GM04503 (cell line): ENCODE measurements at places on chromosomes 6 and 20.

GRCh38 chr6:145761584-145761983, 26.3 kb upstream of the EPM2A start:
- no peak for DNase-seq

DNA sequence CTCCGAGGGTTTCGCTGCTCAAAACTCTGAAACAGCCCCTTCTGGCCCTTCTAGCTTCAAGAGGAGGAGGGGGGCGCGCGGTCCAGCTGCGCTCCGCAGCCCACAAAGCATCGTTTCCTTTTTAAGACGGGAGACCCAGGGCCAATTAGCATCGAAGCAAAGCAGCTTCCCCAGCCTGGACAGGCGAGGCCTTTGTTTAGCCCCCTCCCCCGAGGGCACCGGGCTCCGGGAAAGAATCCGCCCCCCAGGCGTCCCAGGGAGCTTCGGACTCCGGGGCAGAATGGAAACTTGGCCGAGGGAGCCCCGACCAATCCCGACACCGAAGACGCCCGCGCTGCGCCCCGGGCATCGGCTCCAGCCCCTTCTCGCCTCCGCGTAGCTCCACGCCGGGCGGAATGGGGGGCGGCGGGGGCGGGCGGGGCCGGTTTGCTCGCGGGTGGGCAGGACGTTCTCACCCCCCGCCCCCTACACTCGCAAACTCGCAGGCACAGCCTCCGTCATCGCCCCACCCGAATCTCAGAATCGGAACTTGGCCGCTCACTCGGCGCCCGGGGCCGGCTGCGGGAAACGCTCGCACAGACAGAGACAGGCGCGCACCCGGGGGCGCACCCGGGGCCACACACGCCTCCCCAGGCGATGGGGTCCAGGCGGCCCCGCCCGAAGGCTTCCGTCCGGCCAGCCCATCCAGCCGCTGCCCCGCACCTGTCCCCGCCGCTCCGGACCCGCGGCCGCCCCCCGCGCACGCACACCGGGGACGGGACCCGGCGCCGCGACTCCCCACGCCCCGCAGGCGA, 628 bp downstream of the NKAIN4 start:
- DNase-seq = no peak

- no peak for DNase-seq
Measured at GRCh38 chr20:62918147-62918546, 8.2 kb downstream of the DIDO1 start.

DNA sequence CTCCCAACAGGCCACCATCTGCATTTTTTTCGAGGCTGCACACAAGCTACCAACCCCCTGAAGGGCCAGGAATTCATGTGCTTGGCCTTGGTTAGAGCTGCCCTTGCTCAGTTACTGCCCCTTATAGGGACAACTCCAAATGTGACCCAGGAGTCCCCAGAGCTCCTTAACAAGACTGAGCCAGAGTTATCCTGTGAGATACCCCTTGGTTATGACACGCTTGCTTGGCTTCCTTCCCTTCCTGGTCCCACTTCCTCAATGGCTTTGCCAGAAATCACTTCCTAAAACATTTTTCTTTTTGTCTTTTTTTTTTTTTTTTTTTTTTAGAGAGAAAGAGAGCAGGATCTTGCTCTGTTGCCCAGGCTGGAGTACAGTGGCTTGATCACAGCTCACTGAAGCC, 8.9 kb downstream of the TREM1 start:
- DNase-seq = no peak

DNA sequence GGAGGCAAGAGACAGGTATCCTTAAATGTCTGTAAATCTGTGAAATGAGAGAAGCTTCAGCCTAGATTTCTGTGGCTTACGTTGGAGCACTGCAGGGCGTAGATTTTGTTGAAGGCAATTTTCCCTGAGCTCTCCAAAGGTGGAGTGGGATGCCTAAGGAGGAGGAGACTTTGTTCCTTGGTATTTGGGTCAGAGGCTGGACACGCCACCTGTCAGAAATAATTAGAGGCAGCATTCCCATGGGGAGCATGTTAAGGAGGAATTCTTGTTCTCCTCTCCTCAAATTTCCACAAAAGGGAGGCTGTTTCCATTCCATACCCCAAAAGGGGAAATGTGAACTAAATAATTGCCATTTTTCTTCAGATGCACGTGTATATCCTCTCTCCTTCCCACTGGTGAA, 11.1 kb upstream of the SCGN start:
- no peak for DNase-seq

DNA sequence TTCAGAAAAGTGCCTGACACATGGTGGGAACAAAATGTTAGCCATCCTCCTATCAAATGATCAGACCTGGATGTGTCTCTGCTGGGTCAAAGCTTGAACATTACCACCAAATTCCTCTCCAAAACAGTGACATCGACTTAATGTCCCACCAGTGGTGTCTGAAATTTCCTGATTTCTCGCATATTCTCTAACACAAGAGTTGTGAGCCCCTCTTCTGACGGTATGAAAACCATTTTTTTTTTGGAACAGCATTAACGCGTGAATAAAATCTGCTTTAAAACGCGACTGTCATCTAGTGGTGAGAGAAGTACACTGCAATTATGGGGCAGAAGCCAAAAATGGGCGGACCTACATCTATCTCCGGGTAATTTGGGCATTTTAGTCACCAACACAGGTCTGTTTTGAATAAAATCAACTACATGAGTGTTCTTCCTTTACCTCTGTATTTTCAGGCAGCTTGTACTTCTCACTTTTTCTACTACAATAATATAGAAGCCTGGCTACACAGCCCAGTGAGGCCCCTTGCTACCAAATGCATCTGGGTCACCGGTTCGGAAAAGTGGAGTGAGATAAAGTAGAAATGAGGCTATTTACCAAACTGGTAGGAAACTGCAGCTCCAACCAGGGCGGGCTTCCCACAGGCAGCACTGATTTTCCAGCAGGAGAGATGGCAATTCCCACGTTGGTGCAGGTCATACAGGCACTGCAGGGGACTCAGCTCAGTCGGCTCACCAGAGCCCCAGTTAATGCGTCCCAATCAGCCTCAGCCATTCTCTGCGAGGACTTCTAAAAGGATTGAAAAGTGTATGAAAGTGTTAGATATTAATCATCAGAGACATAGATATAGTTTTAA, 27.4 kb downstream of the MGME1 start:
- DNase-seq = no peak

GRCh38 chr20:10876558-10876957, 202.8 kb upstream of the JAG1 start:
- DNase-seq = peak; percentile 8

DNA sequence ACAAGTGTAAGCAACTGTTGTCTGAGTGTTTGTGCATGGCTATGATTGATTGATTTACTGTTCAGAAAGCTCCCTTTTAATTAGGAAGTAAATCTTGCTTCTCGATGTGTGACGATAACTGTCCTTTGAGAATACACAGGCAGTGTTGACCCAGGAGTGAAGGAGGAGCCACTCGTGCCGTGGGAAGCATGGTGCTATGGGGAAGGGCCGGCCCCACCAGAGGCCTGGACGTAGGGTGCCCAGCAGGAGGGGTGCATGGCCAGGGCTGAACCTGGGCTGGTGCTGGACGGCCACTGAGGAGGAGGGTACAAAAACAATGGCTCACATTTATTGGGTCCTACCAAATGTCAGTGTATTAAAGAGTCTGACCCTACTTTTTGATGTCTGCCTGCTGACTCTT, 60.7 kb downstream of the ANKRD60 start:
- no peak for DNase-seq

- DNase-seq = peak; percentile 50
Measured at GRCh38 chr20:50790651-50791277, 4.1 kb upstream of the BCAS4 start.

DNA sequence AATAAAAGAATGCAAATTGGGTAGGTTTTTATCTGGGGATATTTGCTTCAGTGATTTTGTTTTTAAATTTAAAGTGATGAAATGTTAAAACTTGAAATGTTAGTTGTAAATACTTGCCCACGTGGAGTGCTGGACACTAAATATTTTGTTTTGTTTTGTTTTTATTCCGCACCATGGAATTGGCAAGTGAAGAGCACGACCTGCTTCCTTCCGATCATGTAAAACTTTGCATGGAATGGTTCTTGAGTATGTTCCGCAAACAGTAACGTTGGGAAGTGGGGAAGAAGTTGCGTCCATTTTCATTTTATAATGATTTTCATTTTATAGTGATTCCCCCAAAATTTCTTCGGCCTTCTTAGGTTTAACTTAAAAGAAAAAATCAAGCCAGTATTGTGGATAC, 765 bp downstream of the IRAK1BP1 start:
- DNase-seq = no peak
